Breast epithelium (tissue), 4 donors: ENCODE measurements at places on chromosomes 4 and X.

DNA sequence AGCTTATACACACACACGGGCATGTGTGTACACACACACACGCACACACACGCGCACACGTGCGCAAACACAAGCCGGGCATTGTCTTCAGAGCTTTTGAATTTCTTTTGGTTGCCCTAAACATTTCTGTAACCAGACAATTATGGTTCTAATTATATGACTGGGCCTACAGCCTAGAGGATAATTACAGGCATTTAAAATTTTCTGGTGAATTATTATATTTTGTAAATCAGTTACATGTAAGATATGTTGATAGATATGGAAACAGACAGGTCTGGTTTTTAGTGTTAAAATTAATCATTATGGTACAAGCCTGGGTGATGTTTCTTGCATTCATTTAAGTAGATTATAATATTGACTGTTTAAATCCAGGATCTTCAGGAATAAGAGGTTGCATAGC is 1120.5 kb downstream of the ADGRL3 start:
- no peak for DNase-seq
- H3K36me3 ChIP-seq, result no peaks in the 10 kb centered on the region

DNA sequence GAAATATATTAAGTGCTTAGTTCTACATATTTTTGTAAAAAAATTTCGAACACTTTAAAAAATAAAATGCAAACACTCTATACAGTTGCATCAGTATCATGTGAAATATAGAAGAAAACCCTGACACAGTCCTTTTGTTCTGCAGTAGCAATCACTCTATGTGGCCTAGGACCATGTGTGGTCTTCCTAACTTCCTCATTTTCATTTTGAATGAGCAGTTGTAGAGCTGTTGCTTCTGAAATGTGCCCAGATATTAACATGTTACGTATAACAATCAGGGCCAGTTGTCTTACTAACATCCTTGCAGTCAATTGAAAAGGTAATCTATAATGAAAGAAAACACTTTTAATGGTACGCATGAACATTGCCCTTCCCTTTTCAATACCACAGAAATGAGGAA is 107.9 kb downstream of the ZNF827 start:
- no peaks in the 10 kb centered on the region for H3K4me1 ChIP-seq
- H3K27ac ChIP-seq, result no peak overlapping the region
- H3K36me3 ChIP-seq, result no peaks in the 10 kb centered on the region
- H3K27me3 ChIP-seq, result no peaks in the 10 kb centered on the region

GRCh38 chr4:52852041-52852440 is 10.1 kb upstream of the RASL11B start:
- no peak overlapping the region for H3K27ac ChIP-seq
- H3K4me1 ChIP-seq, result no peaks in the 10 kb centered on the region
- no peak overlapping the region for H3K4me3 ChIP-seq

- H3K36me3 ChIP-seq, result no peaks in the 10 kb centered on the region
- no peaks in the 10 kb centered on the region for H3K4me1 ChIP-seq
- no peak overlapping the region for H3K4me3 ChIP-seq
- DNase-seq, result no peak
- H3K27me3 ChIP-seq, result no peaks in the 10 kb centered on the region
These were observed 17.2 kb downstream of the HMGB2 start for GRCh38 chr4:173317004-173317403.

- no peaks in the 10 kb centered on the region for H3K36me3 ChIP-seq
- no peak overlapping the region for H3K27ac ChIP-seq
These were observed 434.2 kb downstream of the PPARGC1A start for GRCh38 chr4:23455456-23456158.

- no peak overlapping the region for H3K4me3 ChIP-seq
- H3K4me1 ChIP-seq, result no peaks in the 10 kb centered on the region
- H3K27ac ChIP-seq, result no peak overlapping the region
- DNase-seq, result no peak
- no peaks in the 10 kb centered on the region for H3K36me3 ChIP-seq
These were observed 206.9 kb upstream of the HCCS start for GRCh38 chrX:10904220-10904619.
